Liver (tissue), 10 donors: ENCODE measurements at places on chromosomes 6 and 20.

- no peak for DNase-seq
These were observed 39.0 kb downstream of the CHMP4B start for GRCh38 chr20:33850159-33850558.

DNA sequence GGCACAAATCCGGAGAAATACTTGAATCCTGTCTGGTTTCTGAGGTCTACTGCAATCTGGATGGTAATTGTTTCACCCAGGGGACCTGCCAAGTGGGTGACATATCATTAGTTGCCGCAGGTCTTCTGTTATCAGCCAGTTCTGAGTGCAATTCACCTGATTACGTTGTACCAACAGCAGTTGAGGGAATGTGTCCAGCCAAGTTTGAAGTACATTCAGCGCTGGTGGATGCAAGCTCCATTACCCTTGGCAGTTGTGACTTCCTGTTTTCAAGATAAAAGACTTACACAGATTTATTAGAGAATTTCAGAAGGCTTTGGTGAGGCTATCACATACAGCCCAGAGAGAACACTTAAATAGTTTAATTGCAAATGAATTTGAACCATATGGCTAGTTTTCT, 42.8 kb downstream of the FNDC1 start:
- DNase-seq, result no peak

GRCh38 chr20:56630506-56631317, 1.6 kb downstream of the TFAP2C start:
- DNase-seq, result no peak

DNA sequence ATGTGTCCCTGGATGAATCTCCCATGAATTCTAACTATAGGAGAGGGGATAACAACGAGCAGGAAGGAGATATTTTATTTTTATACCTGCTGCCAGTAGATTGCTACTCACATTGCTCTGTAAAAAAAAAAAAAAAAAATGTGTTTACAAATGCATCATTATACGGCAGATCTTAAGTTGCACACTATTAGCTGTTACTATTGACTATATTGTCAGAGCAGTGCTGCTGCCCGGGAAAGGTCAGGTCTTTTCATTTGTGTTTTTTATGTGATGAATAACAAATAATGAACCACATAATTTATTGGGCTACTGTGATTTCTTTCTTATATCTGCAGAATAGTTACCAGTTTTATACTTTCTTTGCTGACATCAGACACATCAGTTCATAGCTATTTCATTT, 393.3 kb downstream of the C6orf118 start:
- DNase-seq, result no peak

- DNase-seq, result no peak
These were observed 5.8 kb upstream of the ADAM33 start for GRCh38 chr20:3687655-3688054.

DNA sequence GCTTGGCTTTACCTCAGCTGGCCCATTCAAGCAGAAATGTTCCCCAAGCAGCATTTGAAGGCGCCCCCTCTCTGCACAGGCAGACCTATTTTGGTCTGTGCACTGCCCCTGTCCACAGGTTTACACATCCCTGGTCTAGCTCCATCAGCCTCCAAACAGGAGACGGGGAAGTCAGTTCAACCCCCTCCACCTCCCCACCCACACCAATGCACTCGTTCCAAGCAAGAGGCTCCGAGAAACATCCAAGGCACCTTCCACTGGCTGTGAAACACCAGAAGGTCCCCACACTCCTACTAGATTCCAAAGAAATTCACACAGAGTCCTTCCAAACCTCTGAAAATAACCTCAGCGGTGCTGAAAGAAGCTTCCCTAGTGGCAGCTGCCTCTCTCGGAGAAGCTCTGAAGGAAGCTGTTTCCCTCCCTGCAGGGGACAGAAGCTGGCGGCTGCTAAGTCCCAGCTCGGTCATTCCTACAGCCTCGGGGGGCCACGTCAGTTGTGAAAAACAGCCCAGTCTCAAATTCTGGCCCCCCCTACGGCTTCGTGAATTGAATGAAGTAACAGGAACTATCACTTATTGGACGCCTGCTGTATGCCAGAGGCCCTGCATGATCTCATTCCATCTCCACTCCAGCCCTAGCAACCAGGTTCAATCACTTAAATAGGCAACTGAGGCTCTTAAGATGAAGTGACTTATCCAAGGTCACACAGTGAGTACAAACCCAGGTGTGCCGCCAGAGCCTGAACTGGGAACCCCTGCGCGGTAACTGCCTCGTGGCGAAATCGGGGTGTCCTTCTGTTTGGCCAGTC, 815 bp downstream of the SPATA2 start:
- no peak for DNase-seq

GRCh38 chr6:14711056-14711703, 534.7 kb upstream of the JARID2 start:
- DNase-seq, result no peak

- DNase-seq, result no peak
These were observed 68.9 kb upstream of the FAM184A start for GRCh38 chr6:119147101-119148053.

DNA sequence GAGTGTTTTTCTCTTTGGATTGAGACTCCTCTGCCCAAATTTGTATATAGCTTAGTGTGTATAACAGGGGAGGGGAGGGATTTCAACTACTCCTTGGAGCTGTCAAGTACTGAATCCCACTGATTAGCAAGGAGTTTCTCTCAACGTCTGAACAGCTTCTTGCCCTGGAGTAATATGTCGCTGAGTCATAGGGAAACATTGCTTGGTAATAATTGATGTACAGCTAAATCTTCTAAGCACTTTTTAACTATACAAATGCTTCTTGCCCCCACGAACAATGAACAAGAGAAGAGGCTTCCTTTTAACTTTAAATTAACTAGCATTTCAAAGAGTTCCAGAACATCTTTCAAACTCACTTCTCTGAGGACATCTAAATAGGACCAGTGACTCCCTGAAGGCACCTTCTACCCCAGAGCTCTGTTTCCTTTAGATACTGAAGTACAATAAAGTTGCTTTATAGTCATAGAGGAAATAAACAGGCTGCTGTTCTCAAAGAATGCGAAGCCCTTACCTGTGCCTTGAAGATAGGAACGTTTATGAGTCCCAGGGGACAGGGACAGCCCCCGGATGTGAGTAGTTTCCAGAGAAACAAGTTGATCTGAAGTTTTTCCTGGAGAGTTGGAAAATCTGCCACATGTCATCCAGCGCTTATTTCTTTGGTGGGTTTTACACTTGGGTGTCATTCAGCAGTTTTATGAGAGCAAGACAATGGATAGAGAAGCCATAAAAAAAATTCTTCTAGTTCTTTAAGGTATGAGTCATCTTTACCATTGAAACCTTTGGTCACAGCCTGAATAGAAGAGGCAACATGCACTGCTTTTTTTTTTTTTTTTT, 462.5 kb upstream of the BTBD3 start:
- DNase-seq, result no peak

GRCh38 chr20:57686931-57687652, 22.7 kb downstream of the PMEPA1 start:
- DNase-seq, result no peak

GRCh38 chr20:52433326-52434040, 241.9 kb upstream of the ZFP64 start:
- DNase-seq, result no peak

DNA sequence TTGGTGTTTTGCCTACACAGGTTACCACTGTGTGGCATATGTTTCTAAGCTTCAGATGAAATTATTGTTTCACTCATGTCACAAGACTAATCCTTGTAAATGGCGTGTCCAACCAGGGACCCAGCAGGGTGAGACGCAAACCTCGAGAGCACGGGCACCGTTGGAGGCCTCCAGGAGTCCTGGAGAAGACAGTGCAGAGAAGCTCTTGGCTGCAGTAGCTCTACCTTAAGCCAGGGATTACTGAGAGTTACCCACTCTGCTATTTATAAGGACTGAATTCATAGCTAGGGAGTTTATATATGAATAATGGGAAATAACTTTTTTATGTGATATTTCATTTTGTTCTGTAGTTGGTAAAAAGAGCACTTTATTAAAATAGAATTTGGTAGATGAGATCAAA, 137.4 kb downstream of the SLC24A3 start:
- DNase-seq, result no peak

DNA sequence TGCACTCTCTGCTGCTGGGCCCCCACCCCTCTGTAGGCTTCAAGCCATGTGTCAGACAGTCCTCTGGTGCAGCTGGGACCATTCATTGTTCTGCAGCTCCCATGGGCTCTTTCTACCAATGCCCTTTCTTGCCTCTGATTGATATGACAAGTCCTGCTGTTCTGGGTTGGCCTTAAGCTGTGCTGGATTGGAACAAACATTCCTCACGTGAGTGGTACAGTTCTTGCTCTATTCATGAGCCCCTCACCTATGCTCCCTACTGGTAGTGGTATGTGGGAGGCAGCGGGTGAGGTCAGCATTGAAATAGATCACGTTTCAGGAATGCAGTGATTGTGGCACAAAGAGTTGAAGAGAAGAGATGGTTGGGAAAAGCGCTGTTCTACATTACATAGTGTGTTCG, 48.8 kb upstream of the RALY start:
- no peak for DNase-seq

- DNase-seq, result no peak
These were observed 184.2 kb upstream of the MAN1A1 start for GRCh38 chr6:119533603-119534279.

GRCh38 chr6:5081955-5082354, 3.2 kb upstream of the PPP1R3G start:
- DNase-seq, result no peak

DNA sequence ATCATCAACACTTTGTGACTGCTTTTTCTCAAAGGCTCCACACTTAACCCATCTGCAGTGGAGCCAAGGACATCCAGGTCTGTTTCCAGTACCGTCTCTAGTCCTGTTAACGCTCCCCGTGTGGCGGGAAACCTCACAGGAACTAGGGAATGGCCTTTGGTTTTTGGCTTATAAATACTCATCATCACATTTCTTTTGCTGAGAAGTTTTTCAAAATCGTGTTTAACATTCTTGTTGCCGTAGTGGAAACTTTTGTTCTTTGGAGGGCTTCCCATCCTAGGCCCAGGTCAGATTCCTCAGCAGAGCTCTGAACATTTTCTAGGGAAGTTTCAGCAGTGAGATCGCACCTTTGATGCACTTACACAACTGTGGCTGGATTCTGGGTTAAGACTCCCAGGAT, 24.6 kb downstream of the DAAM2 start:
- DNase-seq, result no peak

DNA sequence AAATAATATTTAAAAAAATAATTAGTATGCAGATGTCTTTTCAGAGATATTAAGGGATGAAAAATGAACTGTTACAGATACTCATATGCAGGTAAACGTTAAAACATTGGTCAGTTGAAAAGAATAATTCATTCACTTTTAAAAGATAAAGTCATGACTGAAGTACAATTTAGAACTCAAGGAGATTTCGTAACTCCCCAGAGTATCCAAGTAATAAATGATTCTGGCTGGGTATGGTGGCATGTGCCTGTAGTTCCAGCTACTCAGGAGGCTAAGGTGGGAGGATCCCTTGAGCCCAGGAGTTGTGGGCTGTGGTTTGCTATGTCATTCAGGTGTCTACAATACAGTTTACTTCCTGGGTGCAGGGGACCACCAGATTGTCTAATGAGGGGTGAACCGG, 122.3 kb upstream of the TMEM181 start:
- no peak for DNase-seq

DNA sequence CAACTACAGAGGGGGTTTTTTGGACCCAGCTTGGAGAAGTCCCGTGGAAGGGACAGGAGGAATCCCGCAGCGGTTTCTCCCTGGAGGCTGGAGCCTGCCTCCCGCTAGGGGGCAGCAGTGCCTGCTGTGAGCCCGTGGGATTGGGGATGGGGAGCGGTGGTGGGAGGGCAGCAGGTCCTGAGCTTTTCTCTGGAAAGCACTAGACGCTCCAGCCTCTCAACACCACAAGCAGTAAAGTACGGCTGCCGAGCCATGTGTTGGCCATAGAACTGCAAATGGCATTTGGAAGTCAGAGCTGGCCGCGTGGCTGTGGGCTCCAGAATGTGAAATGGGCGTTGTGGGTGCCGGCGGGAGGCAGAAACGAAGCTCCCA, 47.8 kb downstream of the GMPR start:
- peak; percentile 63 for DNase-seq

DNA sequence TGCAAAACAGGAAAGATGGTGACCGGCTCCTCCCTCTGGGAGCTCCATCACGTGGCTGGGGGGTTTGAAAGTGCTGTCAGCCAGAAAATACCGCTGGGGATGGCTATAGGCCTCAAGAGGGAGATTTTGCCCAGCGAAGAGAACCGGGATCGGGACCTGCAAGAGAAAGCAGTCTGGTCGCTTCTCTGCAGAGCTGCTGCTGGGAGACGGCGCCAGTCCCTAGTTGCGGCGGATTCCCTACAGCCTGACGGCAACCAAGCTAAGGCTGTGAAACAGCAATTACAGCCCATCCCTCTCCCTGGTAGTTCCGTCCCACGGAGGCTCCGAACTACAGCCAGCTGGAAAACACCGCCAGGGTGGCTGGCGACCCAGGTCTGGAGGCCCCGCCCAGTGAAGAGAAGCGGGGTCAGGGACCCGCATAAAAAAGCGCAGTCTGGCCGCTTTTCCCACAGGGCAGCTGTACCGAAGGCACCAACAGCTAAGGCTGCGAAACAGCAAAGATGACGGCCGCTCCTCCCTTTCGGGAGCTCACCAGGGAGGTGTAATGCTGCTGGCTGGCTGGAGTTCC, 238.1 kb upstream of the IRAK1BP1 start:
- DNase-seq, result no peak

- DNase-seq, result no peak
These were observed 155.9 kb upstream of the INSM1 start for GRCh38 chr20:20211988-20212518.

DNA sequence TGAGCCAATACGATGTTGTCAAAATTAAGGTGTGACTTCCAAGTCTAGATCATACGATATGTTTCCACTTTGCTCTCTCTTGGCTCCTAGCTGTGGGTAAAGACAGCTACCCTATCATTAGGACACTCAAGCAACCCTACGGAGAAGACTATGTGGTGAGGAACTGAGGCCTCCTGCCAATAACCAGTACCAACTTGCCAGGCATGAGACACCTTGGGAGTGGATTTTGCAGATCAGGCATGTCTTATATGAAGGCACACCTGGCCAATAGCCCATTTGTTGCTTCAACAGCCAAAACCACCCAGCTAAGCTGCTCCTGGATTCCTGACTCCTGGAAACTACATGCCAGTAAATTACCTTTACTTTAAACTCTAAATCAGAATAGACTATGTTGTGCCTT, 863.4 kb downstream of the DHX35 start:
- DNase-seq, result no peak

GRCh38 chr6:73586416-73586974, 65.7 kb upstream of the EEF1A1 start:
- no peak for DNase-seq

GRCh38 chr20:43331906-43332305, 125.8 kb upstream of the SRSF6 start:
- DNase-seq, result no peak

- no peak for DNase-seq
These were observed 78.0 kb downstream of the VEGFA start for GRCh38 chr6:43847741-43848630.

GRCh38 chr6:135002974-135003703, 51.5 kb downstream of the HBS1L start:
- no peak for DNase-seq

DNA sequence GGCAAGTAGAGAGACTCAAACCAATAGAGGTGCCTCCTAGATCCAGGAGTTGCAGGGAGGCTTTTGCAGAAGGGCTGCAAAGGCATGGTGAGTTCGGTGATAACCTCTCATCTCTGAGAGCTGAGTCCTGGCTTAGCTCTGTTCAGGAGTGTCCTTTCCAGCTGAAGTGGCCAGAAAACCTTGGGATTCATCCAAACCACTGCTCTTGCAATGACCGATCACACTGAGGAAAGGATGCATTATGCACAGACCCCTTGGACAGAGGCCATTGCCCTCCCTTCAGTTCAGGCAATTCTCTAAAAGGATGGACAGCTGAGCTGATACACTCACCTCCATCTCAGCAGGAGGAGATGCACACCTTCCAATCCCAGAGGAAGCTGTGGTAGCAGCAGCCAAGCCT, 158.8 kb upstream of the ENPP5 start:
- no peak for DNase-seq
